T-helper 2 cell (primary cell): ENCODE measurements at places on chromosomes 7 and 10.

GRCh38 chr7:112646783-112647182 is 143.4 kb downstream of the TMEM168 start:
- DNase-seq, result no peak

DNA sequence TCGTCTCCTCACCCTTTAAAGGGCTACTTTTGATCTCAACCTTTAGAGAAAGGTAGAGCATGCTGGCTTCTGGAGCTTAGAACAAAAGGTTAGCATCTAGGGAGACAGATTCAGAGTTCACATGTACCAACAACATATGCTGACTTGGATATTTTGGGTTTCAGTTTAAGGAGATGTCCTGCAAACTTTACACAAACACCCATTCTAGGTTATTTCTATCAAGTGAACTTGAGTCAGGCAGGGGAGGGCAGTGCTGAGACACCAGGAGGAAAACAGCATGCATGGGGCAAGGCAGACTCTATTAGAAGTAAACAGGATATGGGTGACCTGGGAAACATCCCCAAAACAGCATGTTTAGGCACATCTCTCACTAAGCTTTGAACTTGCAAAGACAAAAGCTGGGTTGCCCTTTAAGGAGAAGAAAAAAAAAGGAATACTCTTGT is 43.8 kb downstream of the ARL4A start:
- DNase-seq, result no peak

- DNase-seq, result no peak
These were observed 20.1 kb upstream of the HABP2 start for GRCh38 chr10:113532724-113533123.

DNA sequence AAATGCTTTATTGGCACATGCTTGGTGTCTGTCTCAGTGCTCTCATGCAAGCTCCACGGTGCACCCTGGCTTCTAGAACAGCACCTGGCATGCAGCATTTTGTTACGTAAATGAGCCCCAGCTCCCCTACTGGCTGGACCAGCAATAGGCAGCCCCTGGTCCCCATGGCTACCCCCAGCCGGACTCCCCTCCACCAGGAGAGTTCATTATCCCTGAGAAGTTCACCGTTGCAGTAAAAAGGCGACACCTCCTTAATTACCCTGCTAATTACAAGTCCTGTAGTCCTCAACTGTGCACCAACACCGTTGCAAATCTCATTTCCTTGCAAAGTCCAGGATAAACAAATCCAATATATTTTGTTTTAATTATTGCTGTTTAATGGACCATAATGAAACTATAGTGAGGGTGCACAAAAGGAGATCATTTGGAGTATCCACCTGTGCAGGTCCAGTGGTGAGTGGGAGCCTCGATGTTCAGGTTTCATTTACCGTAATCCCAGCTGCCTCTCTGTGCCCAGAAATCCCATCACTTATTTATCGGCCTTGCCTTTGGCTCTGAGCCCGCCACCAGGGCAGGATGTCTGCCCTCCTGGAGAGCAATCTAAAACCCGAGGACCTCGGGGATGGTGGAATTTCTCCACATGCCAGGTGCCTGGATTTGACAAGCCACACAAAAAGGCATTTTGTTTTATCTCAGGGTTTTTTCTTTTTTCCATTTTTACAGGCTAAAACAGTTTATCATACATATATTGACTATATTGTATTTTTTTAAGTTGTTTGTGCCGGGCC is 12.8 kb upstream of the DRGX start:
- no peak for DNase-seq

DNA sequence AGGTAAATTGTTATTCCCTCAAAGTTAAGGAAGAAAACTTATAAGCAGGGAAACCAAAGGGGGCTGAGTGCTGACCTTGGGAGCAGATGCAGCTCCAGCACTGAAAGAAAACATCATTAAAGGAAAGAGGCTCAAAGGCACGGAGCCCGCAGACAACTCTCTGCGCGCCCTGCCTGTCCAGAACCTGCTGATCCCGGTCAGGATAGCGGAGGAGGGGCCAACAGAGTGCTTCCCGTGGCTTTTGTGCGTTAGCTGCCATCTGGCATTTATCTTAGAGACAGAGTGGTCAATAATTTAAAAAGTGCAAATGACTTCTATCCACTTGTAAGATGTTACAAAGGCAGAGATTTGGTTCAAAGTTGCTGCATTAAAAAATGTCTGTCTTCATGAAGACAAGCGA is 162.1 kb downstream of the FANK1 start:
- no peak for DNase-seq

DNA sequence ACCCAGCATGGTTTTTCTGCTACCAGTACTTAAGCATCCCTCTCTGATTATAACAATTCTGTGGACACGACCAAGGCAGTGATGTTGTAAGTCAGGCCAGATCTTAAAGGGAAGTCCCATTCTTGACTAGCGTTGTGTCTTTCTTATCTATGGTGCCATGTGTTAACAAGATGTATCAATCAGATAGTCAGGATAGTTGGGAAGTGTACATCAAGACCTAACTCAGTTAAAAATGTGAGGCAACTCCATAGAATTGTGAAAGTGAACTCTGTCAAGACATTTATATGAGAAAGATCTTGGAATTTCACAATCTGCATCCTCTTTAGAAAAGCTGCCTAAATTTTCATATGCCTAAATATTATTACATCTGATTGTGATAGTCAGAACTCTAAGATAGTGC is 341.7 kb upstream of the SEMA3D start:
- DNase-seq, result no peak

GRCh38 chr10:4101918-4102654 is 317.1 kb upstream of the KLF6 start:
- no peak for DNase-seq

DNA sequence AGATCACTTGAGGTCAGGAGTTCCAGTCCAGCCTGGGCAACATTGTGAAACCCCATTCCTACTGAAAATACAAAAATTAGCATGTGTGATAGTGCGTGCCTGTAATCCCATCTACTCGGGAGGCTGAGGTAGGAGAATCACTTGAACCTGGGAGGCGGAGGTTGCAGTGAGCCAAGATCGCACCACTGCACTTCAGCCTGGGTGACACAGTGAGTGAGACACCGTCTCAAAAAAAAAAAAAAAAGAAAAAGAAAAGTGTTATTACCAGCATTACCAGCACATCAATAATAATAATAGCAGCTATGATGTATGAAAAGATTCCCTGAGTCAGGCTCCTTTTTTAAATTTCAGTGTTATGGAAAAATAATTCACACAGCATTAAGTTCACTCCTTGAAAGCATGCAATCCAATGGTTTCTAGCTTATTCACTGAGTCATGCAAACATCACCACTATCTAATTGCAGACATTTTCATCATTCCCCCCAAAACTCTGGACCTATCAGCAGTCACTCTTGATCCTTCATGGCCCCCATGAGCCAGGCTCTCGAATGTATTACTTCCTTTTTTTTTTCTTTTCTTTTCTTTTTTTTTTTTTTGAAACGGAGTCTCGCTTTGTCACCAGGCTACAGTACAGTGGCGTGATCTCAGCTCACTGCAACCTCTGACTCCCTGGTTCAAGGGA is 228.4 kb downstream of the FANK1 start:
- no peak for DNase-seq

DNA sequence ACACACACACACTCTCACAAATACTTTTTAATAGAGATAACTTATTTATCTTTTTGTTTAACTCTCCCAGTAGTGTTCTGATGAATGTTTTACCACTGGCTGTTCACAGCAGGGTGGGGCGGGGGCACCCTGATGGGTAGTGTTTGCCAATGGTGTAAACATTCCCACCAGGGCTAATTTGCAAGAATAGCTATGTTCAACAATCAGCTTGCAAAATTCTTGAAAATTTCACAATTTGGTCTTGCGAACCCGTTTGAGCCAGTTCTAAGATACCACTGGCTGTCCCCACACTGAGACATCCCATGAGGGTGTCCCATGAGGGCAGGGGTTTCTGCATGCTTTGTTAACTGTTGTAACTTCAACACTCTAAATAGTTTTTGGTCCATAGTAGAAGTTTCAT is 348.5 kb downstream of the CXCL12 start:
- DNase-seq, result no peak

DNA sequence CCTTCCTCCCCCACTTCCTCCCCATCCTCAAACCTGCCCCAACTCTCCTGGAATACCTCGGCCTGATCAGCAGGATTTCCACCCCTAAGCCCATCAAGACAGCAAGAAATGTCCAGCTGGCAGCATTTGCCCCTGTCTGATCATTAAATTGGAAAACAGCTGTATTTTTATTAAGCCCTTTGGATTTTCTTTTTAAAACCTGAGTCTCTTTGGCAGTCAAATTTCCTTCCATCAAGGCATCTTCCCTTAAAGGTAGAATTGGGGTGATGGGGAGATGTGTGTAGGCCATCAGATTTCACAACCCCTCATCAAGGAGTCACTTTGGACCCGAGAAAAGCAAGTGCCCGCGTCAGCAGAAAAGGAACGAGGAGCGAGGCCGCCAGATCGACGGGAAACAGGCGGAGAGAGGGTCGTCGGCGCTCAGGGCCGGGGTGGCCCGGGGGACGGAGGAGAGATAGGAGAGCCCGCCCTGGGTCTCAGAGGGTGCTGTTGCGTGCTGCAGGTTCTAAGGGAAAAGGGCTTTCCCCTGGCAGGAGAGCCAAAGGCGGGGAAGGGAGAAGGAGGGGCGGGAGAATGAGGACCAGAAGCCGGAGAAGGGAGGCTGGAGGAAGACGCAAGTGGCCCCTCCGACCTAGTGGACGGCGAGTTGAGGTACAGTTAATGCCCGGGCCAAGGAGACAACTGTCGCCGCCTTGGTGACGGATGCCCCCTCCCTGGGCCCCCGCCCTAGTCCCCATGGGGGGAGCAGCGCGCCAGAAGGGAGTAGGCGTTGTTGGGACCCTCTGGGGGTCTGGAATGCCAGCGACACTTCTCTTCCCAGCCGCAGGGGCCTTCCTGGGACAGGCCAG is 11.5 kb upstream of the GATA3 start:
- DNase-seq, result no peak

- DNase-seq, result no peak
These were observed 598.6 kb downstream of the PARD3 start for GRCh38 chr10:34216348-34216945.

- DNase-seq, result no peak
These were observed 3.6 kb downstream of the PWWP2B start for GRCh38 chr10:132400547-132401151.

DNA sequence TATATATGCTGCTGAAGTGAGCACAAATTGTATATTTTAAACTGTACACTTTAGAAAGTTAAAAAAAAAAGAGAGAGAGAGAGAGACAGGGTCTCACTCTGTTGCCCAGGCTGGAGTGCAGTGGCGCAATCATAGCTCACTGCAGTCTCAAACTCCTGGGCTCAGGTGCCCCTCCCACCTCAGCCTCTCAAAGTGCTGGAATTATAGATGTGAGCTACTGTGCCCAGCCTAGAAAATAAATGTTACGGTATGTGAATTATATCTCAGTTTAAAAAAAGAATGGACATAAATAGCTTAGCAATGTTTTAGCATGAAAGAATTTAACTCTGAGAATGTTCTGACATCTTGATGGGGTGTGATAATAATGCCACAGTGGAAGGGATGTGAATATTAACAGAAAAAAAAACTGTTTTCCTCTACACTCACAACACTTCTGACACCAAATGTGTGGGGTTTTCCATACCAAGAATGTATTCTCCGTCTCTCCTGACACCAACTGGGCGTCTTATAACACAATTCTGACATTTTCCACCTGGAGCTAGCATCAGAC is 162.1 kb downstream of the PLCE1 start:
- DNase-seq, result no peak

DNA sequence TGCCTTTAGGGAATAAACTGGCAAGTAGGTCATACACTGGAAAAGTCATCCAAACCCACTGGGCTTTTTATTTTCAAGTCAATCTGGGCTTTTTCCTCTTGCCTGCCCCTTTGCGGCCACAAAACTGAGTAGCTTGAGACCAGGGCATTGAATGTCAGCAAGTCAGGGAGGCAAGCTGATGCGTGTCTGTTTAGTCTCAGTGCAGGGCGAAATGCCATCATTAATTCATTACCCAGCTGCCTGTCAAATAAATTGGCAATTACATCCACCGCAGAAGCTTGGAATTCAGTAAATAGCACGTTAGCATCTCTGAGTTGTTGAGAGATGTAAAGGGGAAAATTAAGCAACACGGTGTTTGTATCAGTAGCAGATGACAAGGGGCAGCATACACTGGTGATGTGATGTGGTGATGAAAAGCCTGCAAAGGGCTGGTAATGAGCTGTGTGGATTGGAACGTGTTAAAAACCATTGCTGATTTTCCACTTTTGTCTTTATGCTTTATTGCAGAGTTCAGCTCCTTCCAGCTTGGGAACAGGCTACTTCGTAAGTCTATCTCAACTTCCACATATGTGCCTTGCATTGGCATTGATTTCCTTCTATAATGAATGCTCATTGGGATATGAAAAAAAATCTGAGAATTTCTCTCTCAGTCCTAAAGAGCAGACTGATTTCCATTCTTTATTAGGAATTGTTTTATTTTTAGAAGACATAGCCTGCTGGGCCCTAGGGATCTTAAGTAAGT is 535.9 kb downstream of the AUTS2 start:
- no peak for DNase-seq

DNA sequence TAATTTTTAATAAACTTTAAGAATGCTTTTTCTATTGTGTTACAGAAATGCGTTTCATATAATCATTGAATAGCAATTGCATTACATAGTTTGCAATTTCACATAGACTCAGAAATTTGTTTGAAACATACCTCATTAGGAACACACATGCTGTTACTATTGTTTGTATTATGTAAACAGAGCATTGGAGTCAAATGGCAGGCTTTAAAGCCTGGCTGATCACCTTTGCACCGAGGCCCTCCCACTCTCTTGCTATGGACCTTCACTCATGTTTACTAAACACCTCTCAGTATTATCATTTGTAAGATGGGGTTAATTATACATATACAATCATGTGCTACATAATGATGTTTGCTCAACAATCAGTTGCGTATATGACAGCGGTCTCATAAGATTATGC is 203.6 kb upstream of the NPSR1 start:
- no peak for DNase-seq

GRCh38 chr7:128260069-128260795 is 19.2 kb downstream of the LEP start:
- DNase-seq, result no peak

GRCh38 chr7:1193593-1194424 is 33.8 kb upstream of the ZFAND2A start:
- no peak for DNase-seq

DNA sequence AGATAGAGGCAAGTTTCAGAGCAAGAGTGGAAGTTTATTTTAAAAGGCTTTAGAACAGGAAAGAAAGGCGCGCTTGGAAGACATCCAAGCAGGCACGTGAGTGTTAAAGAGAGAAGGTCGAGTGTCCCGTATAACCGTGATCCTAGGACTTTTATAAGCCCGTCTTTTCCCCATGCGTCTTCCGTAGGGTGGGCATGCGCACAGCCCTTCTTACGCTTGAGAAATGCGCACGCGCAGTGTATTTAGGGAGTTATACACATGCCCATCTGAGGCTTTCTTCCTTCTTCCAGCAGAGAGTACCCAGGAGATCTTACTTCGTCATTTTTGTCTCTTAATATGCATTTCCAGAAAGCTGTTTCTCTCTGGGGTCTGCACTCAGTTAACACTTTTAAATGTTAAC is 52.4 kb downstream of the CALD1 start:
- no peak for DNase-seq

DNA sequence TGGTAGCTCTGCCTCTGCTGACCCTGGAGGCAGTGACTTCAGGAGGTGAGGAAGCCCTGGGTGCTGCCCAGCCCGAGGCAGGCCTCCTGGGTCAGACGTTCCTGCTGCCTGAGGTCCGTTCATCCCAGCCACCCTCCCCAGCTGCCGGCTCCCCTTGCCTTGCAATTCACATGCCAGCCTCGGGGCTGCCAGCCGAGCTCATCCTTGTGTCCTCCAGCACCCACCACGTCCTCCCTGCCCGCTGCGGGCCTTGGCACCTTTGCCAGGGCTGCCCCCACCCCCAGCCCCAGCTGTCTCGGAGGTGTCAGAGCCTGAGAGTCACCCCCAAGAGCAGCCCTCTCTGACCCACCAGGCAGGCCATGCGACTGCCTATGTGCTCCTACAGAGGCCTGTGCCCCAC is 162.1 kb upstream of the RNF32 start:
- DNase-seq, result no peak
